Breast epithelium (tissue), 4 donors: ENCODE measurements at places on chromosomes 2 and 18. TPM values are rescaled to one million over a fixed set of nuclear protein-coding genes. Genes with fewer than 3 reads are reported as not detected.

DNA sequence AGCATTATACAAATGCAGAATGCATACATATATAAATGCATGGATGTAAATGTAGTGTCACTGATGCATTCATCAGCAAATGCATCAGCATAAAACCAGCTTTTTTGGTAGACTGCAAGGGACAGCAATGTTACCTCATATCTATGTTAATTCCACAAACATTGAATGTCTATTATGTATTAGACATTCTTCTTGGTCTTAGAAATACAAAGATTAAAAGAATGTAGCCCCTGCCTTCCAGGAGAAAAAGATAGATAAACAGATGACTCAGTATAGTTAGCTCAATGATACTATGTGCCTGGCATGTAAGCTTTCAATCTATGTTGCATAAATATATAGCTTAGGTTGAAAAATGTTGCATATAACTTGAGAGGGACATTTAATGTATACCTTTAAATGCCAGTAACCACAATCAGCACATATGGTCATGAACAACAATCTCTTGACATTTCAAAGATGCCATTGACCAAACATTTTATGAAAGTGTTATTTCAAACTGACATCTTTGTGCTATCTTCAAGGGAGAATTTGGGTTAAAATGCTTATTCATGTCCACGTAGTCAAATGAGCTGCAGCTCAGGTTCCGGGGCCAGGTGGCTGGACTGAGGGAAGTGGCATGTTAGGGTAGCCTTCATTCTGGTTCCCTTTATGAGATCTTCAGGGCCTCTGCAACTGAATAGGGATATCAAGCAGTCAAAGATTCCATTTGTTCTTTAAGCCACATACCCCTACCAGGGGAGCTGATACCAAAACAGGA is 45.2 kb upstream of the GCG start:
- no peak for DNase-seq

GRCh38 chr2:45285311-45285710 is 276.1 kb upstream of the SIX2 start:
- DNase-seq, result no peak

Gene DAW1
- total RNA-seq, result not detected

DNA sequence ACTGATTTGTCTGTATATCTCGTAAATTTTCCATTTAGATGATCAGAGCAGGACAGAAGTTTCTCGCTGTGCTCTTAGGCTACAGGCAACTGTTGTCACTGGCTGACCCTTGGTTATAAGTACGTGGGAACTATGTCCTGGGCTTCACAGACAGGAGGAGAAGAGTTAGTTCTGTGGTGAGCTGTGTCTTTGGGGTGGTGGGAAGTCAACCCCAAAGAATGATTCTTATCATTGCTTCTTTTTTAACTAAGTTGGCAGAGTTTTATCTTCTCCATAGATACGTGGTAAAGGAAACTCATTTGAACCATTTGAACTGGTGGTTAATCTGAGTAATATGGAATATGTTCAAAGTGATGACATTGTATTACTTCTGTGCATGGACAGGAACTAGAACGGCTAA is 230.6 kb upstream of the EPAS1 start:
- DNase-seq, result no peak

DNA sequence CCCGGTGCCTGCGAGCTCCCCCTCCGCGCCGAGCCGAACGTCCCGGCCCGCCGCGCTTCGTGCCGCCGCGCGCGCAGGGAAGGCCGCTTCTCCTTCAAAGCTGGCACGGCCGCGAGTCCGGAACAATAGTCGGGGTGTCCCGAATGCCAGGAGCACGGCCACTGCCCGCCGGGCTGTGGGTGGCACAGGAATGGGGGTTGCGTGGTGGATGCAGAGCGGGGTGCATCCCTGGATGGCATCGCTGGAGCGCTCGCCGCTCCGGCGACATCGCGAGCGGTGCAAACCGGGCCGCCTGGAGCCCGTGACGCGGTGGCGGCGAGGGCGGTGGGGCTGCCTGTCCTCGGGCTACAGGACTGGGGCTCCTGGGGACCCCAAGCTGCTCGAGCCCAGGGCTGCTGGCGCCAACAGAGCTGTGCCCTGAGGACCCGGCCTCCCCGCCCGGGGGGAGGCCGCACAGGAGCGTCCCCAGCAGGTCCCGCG is 1.1 kb upstream of the SATB2 start:
- DNase-seq, result no peak

- no peak for DNase-seq
Observed at GRCh38 chr2:64675860-64676259, 22.1 kb upstream of the SERTAD2 start.

Gene UGT1A8
- not detected for total RNA-seq

- no peak for DNase-seq
Observed at GRCh38 chr18:57854726-57855125, 51.6 kb upstream of the ATP8B1 start.

Gene KLHL41
- 0.64 TPM for total RNA-seq

Gene RRM2
- total RNA-seq, result 2.6 TPM

Gene CDH2
- 0.33 TPM for total RNA-seq

DNA sequence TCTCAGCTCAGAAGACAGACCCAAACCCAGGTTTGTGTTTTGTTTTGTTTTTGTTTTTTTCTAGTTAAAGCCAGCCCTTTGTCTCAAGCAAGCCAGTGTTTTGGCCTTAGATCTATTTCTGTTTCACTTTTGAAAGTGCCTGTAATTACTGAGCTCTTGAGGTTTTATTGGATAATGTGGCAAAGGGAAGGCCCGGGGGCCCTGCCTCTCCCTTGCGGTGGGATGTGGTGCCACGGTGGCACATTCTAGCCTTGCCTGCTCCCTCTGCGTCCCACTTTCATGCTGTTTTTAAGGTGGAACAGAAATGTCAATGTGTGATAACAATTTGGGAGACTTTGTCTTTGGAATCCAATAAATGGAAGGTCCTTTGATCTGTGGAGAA is 2.5 kb downstream of the HPCAL1 start:
- DNase-seq, result no peak

Gene REG1A
- total RNA-seq, result not detected
